ENCODE measurements at places on chromosomes 1 and 21.

DNA sequence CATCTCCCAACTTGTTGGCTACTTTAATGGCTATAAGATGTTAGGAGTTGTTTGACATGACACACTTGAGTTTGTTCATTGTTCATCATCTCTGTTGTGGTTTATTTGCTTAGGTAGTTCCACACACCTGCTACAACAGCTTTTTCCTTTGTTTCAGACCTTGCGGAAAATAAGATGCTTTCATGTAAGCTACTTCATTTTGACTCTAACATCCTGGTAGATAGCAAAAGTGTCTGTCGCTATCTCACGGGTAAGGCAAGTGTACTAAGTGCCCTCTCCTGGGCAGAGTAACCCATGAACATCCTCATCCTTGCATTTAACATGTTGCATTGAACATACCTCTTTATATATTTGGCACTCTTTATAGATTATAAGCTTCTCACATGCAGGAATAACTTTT lies 1.6 kb upstream of the OR10T2 start:
- no peak overlapping the region for H3K27ac ChIP-seq
- H3K4me1 ChIP-seq: no peaks in the 10 kb centered on the region
- H3K36me3 ChIP-seq: no peaks in the 10 kb centered on the region
- no peak for DNase-seq
- no peaks in the 10 kb centered on the region for H3K27me3 ChIP-seq

DNA sequence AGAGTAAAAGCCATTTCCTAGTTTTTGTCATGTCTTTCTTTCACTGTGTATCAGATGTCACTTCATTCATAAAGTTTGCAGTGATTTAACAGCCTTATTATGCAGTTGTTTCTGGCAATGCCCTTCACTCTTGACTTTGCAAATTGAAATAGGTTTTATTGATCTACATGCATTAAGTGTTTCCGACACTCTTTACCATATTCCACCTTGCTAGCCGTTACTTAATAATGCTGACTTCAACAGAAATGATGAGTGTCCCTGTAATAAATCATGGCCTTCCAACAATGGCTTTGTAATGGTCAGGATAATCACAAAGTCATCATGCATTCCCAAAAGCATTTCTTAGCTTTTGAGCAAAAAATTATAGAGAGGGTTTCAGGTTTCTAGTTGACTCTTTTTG lies 236.8 kb upstream of the FMN2 start:
- no peak for DNase-seq
- no peak overlapping the region for H3K4me3 ChIP-seq
- peaks cover 21% of the 10 kb centered on the region for H3K4me1 ChIP-seq
- no peaks in the 10 kb centered on the region for H3K36me3 ChIP-seq
- H3K27ac ChIP-seq: no peak overlapping the region
- H3K27me3 ChIP-seq: no peaks in the 10 kb centered on the region

GRCh38 chr1:89763649-89763986 lies 57.2 kb upstream of the LRRC8D start:
- peaks cover 39% of the 10 kb centered on the region for H3K27me3 ChIP-seq
- no peaks in the 10 kb centered on the region for H3K36me3 ChIP-seq
- H3K4me3 ChIP-seq: peak overlapping the region; percentile 56
- no peak for DNase-seq

- no peaks in the 10 kb centered on the region for H3K36me3 ChIP-seq
- H3K4me3 ChIP-seq: no peak overlapping the region
- no peak for DNase-seq
- H3K4me1 ChIP-seq: no peaks in the 10 kb centered on the region
- no peak overlapping the region for H3K27ac ChIP-seq
These were observed 672.9 kb upstream of the PTBP2 start for GRCh38 chr1:96048572-96049212.

DNA sequence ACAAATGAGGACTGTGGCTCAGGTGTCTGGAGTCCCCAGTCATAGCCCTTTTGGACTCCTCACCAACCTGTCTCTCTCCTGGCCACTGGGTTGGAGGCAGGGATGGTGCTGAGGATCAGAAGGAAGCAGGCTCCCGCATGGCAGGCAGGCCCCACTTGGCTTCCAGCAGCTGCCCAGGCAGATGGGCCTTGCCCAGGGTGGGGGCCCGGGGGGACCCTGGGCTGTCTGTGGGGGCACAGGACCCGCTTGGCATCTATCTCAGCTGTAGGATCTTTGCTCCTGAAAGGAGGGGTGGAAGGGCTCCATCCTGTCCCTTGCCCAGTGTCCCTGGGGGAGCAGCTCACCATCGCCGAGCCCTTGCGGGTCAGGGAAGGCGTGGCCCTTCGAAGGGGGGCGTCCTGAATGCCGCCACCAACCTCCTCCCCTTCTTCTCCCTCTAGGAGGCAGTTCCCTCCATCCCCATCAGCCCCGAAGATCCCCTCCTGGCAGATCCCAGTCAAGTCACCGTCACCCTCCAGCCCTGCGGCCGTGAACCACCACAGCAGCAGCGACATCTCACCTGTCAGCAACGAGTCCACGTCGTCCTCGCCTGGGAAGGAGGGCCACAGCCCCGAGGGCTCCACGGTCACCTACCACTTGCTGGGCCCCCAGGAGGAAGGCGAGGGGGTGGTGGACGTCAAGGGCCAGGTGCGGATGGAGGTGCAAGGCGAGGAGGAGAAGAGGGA lies 154.5 kb downstream of the PEX14 start:
- DNase-seq: no peak
- no peaks in the 10 kb centered on the region for H3K27me3 ChIP-seq
- H3K27ac ChIP-seq: no peak overlapping the region
- H3K36me3 ChIP-seq: no peaks in the 10 kb centered on the region
- H3K4me3 ChIP-seq: no peak overlapping the region
- peaks cover 28% of the 10 kb centered on the region for H3K4me1 ChIP-seq

- H3K27me3 ChIP-seq: peaks cover 56% of the 10 kb centered on the region
- peaks cover 12% of the 10 kb centered on the region for H3K4me1 ChIP-seq
- DNase-seq: no peak
- H3K36me3 ChIP-seq: no peaks in the 10 kb centered on the region
- H3K4me3 ChIP-seq: no peak overlapping the region
These were observed 1.7 kb upstream of the MECR start for GRCh38 chr1:29232387-29232786.

Measured in neural progenitor cell (in vitro differentiated cells).